ENCODE measurements at places on chromosomes 2 and 18.

DNA sequence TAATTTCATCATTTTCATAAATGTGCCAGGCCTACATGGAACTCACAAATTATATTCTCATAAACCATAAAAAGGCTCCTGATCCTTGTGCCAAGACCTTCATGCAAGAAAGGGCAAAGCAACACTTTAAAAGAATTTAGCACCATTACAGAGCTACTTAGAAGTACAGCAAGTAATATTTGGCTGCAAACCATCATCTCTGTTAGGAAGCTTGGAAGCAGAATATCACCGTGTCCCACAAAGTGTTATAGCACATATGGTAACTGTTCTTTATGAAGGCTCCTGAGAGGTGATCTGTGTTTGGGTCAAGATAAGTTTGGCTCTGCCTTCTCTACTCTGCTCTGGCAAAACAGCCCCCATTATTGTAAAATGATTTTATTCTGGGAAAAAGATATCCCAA lies 59.7 kb upstream of the KCNJ3 start:
- DNase-seq: no peak

DNA sequence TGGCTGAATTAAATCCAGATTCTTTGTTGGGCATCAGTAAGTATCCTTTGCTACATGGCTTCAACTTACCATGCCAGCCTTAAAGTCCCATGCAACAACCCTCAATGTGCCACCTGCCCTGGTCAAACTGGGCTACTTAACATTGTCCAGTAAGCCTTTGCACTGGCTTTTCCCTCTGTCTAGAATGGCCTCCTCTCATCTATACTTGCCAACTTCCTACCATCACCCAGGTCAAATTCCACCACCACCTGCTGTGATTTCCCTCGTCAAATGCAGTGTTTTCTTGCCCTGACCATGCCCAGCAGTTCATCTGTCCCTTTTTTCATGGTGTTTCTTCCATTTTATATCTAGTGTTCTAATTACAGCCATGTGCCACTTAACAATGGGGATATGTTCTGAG lies 5.7 kb downstream of the KLHL23 start:
- DNase-seq: no peak

DNA sequence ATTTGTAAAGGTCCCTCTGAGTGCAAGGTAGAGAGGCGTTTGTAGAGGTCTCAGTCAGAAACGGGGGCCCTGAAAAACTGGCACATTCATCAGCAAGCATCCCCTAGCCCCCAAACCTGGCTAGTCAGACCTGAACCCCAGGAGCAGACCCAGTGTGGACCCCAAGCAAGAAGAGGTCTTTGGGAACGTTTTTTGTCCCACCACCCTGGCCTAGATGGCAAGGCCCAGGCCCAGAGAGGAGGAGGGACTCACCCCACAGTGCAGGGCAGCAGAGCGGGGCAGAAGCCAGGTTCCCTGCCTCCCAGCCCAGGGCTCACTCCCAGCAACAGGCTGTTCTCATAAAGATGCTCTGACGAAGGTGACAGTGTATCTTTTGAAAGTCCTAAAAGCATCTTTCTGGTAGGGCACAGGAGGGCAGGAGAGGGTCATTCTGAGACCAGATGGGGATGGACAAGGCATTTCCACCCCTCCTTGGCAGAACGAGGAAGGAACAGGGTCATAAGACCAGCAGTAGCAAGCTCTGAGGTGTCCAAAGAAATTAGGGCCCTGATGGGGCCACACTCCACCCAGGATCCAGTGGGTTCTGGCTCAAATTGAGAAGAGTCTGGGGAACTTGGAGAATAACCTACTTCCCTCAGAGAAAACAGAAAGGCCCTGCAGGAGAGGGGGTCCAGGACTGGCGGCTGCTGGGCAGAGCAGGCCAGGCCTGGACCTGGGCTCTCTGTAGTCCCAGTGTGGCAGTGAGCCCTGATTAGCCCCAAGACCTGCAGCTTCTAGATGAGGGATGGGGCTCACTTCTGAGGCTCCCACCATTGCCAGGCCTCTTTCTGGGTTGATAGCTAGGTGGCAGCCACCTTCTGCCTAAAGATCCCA lies 18.2 kb downstream of the ADRA2B start:
- no peak for DNase-seq

GRCh38 chr18:58687871-58688308 lies 16.6 kb downstream of the MALT1 start:
- peak; percentile 88 for DNase-seq

DNA sequence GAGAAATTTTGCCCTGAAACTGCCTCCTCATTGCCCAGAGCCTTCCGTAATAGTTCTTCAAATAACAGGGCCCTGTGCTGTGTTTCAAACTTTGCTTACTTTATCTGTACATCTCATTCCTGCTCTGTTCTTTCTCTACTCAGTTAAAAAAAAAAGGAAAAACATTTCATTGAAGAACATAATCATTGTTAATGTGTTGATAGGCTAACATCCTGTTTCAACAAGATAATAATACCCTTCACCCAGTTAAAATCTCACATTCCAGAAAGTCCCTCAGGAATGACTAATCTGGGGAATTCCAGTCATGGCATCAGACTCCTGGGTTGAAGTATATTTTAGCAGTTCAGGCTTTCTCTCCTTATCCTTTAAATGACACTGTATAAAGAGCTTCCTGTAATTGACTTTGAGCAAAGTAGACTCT lies 45.6 kb upstream of the ITGAV start:
- DNase-seq: no peak

DNA sequence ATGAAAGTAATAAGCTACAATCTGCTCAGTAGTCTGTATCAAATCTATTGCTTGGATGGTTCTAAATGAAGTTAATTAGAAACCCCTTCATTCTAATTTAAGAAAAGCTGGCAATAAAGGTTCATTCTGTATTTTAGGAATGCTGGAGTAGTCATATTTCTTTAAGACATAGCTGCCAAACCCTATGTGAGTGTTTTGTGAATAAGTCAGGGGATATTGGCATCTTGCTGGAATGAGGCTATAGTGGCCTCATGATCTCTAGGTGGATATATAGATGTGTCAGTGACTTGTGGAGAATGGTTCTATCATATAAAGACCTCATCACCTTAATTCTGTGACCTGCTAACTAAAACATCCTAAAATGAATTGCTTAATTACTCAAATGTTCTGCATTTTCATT lies 196.3 kb downstream of the PDE1A start:
- DNase-seq: no peak

- DNase-seq: no peak
These were observed 200.2 kb downstream of the TPGS2 start for GRCh38 chr18:36628435-36629137.

- no peak for DNase-seq
These were observed 71.1 kb upstream of the HNMT start for GRCh38 chr2:137893145-137893544.

- no peak for DNase-seq
These were observed 1193.9 kb upstream of the CELF4 start for GRCh38 chr18:38759457-38759856.

GRCh38 chr18:24878289-24878688 lies 417.9 kb downstream of the HRH4 start:
- no peak for DNase-seq

DNA sequence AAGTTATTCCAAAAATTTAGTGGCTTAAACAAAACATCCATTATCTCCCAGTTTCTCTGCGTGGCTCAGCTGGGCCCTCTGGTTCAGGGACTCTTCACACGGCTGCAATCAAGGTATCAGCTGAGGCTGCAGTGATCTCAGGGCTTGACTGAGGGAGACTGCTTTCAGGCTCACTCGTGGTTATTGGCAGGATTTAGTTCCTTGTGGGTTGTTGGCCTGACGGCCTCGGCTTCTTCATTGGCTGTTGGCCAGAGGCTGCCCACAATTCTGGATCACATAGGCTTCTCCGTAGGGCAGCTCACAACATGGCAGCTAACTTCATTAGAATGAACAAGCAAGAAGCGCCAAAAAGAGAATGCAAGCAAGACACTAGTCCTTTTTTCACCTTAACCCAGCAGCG lies 90.1 kb downstream of the ABI2 start:
- no peak for DNase-seq

DNA sequence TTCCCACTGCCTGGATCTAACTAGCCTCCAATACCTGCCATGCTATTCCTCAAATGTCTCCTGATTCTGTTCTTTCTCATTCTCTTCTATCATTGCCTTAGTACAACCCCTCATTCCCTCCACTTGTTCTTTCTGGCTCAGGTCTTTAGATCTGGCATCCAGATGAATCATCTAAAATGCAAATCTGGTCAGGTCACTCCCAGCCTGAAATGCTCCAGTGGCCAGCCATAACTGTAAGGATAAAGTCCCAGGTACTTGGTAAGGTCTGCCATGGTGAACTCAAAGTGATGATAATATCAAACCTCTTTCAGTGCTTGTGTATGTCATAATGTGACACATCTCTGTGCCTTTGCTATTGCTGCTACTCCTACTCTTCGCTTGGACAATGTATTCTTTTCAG lies 2.9 kb upstream of the SNRNP27 start:
- DNase-seq: no peak

DNA sequence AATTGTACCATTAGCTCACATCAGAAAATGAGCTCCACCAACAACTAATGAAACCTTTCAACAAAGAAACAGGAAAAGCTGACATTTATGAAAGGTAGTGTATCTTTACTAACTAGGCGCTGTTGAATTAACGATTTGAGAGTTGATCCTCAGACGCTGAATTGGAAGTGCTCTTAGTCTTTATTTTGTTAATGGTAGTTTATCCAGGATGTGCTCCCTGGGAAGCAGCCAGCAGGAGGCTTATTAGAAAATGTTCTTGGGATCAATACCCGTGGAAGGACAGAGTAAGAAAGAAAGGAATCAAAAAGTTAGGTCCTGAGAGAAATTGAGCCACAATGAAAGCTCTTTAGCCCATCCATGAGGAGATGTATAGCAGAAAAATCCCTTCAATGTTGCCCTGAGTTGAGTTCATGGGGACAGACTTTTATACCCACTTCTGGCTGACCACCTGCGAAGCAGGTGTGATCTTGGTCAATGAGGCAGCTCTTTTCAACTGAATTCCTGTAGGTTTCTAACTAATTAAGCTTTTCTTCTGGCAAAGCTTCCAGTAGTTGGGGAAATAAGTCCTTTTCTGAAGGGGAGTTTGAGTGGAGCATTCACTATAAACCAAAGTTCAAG lies 492.6 kb upstream of the REG3G start:
- DNase-seq: no peak

DNA sequence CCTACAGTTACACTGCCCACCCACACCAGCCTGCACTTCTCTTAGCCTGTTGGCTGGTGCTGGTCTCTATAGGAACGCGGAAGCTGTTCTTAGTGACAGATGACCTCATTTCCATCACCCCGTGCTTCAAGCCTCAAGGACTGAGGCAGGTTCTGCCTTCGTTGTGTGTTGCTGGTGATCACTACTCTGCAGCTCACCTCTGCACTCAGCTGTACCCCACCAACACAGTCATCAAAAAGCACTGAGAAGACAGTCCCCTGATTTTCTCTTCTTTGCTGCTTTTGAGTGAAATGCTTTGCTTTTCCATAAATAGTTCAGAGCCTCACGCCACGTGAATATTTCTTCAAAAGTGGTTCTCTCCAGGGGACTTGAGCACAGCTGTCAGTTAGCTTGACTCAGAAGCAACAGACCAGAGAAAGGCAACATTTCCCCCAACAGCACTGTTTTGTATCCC lies 225.7 kb upstream of the CCDC150 start:
- no peak for DNase-seq

DNA sequence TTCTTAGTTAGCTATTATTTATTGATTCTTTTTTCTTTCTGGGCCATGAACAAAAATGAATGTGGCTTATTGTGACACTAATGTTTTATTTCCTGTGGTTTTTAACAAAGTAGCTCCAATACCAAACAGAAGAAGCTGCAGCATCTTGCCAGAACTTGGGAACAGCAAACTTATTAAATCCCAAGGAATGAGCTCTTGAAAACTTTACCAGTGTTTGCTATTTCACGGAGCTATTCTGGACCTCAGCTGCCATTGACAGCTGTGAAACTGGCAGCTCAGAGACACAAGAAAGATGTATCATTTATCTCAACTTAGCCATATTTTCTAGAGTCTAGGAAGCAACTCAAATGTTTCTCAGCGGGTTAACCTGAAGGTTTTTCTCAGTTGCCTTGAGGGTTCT lies 91.0 kb upstream of the NEUROD1 start:
- DNase-seq: no peak

GRCh38 chr2:29367986-29368658 lies 252.9 kb downstream of the CLIP4 start:
- DNase-seq: no peak

All from CD4-positive, alpha-beta T cell treated with Interleukin-10 for 1 hour (primary cell).